ENCODE measurements at places on chromosomes 1 and 21.

- no peak for DNase-seq
These were observed 105.8 kb downstream of the EDEM3 start for GRCh38 chr1:184648856-184649201.

- peak; percentile 35 for DNase-seq
These were observed 1.2 kb downstream of the HHIPL2 start for GRCh38 chr1:222546548-222547259.

GRCh38 chr21:42096566-42096965 is 25.4 kb downstream of the UMODL1 start:
- no peak for DNase-seq

DNA sequence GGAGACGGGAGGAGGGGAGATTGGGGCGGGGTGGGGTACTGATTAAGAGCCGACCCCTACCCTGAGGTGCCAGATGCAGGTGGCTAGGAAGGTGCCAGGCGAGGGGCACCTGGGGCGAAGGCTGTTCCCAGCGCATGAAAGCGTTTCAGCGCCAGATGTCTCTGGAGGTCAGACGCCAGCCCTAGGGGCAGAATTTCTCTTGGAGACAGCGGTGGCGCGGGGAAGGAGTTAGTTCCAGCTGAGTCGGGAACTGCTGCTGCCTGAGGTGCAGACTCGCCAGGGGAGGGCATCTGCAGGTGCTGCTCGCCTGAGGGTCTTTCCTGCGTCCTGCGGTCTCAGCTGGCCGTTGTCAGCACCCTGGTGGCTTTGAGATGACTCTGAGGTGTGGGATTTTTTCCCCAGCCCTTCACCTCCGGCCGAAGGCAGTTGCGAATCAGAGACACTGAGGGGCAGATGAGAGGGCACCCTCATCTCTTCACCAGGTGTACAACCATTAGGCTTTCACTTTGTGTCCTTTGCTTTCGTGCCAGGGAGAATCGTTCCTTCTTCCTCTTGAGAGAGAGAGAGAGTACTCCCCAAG is 539 bp downstream of the CGN start:
- peak; percentile 27 for DNase-seq

DNA sequence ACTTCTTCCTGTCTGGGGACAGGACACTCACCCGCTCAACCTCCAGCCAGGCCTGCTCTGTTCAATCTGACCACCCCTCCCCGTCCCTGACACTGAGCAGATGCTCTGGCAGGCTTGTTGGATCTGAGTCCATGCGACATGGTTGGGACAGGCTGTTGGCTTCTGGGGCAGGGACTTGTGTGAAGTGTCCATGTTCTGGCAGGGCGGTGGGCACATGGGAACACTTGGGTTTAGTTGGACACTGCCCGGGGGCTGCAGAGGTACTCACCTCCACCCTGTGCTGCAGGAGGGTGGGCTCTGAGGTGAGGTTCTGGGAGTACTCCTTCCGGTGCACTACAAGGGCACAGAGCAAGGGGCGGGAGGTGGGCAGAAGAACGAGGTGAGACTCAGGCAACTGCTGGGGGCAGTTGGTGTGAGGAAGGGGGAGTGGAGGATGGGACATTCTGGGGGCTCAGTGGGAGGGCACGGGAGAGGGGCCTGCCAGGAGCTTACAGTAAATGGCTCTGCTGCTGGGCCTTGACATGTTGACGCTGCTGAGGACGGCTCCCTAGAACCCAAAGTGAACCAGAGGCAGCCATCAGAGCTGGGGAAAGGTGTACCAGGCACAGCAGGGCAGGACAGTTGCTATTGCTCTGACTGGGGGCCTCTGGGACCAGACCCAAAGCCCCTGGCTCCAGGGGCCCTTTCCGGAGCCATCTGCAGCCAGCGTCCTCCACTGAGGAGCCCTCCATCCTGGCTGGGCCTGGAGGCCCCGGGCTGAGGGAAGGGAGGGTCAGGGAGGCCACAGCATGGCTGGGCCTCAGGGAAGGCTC is 2.3 kb downstream of the EPS8L3 start:
- no peak for DNase-seq

DNA sequence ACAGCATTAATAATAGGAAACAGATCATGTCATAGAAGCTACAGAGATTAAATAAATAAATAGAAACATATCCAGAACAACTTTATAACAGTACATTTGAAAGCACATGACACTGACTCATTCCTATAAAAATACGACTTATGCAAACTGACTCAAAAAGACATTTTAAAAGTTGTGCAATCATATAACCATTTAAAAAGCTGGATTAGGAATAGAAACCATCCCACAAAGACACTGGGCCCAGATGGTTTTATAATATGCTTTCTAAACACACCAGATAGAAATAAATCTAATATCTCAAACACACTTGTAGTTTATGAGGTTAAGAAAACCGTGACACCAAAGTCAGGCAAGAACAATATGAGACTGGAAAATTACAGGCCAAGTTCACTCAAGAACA is 47.6 kb downstream of the MATN1 start:
- DNase-seq = no peak

DNA sequence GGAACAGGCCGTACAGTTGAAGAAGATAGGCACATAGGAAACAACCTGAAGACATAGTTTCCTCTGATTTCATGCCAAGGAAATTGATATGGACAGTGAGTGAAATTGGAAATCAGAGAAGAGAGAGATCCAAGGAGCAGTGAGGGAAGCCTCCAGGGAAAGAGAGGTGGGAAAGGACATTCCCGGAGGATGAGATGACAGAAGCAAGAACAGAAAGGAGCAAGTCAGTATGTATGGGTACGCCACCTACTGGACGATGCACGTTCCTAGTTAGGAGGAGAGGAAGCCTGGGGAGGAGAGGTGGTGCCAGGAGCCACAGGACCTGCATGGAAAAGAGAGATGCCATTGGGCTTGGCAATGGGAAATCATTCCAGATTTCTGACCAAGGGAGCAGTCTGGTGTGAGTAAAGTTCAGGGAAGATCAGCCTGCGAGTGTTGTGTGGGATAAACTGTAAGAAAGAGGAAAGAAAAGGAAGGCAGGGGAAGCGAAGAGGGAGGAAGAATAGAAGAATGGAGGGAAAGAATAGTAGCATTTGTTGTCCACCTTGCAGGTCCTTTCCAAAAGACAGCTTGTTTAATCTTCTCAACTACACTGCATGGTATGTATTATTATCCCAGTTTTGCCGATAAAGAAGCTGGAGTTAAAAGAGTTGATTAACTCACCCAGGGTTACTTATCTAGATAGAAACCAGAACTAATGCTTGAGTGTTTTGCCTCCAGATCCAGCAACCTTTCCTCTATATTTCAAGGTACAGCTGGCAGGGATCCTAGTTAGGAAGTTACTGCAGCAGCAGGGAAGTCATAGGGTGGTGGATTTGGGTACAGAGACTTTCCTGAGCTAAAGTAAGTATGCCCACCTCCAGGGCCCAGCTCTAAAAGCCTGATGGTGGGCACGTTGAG is 27.4 kb downstream of the C1orf116 start:
- DNase-seq = peak; percentile 64

DNA sequence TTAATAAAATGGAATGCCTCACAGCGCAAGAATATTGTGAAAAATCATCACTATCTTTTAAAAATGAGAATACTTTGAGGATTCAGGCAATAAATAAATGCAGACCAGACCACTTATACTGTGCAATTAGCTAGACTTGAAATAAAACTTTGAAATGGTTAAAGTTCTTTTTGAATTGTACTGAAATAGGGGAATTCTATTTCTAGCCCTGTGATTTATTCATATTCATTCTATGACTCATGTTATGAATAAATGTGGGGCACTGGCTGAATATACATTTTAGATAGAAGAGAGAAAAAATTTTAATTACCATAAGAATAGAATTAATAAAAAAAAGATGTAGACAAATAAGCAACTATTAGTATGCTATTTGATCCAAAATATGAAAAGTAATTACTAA is 16.4 kb upstream of the USP25 start:
- no peak for DNase-seq

GRCh38 chr1:163038928-163039706 is 30.0 kb upstream of the RGS4 start:
- no peak for DNase-seq

DNA sequence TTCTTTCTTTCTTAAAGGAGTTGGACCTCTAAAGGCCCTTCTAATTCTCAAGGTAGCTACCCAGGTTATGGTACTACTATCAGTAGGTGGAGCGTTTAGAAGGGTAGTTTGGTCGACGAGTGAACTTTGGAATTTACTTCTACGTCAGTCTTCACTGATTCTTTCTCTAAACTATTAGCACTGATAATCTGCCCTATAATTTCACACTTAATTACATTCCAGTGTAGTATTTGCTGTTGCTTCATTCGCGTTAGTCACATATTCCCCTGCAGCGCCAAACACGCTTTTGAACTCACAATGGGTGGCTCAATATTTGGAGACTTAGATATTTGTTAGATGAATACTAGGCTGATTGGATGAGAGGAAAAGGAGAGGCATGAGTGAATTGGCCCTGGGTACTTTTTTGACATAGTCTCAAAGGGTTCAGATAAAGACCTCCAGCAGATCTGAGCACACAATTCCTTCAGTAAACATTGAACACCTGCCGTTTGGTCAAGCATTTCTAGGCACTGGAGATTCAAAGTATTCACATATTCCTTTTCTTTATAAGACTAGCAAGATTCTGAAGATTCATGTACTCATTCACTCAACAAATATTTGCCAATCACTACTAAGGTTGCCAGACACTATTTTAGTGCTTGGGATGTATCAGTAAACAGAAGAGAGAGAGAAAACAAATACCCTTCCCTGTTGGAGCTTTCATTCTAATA is 929 bp upstream of the FOXJ3 start:
- DNase-seq = peak; percentile 30

DNA sequence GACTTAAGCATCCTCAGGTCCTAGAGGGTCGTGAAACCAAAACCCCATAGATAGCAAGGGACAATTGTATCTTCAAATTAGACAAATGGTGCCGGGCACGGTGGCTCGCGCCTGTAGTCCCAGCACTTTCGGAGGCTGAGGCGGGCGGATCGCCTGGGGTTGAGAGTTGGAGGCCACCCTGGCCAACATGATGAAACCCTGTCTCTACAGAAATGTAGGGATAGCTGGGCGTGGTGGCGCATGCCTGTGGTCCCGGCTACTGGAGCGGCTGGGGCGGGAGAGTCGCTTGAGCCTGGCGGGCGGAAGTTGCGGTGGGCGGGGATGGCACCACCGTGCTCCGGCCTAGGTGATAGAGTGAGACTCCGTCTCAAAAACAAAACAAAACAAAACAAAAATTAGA is 780.6 kb downstream of the BRINP3 start:
- DNase-seq = no peak

- peak; percentile 73 for DNase-seq
These were observed 20.9 kb upstream of the HSPA13 start for GRCh38 chr21:14403681-14404318.

DNA sequence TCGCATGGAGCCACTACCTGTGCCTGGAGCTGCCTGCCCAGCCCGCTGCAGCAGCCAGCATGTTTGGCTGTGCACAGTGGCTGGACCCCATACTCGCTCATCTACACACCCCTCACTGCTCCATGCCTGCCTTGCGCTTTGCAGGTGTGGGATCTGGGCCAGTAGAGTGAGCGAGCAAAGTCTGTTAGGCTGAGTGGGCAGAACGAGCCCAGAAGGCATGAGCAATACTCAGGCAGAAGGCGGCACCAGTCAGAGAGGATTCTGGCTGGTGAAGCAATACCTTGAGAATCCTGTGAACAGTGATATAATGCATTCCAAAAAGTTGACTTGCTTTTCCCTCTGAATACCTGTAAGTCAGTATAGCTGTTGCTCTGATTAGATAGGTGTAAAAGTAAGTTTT is 816.4 kb downstream of the KCNT2 start:
- no peak for DNase-seq

GRCh38 chr1:235019961-235020360 is 108.7 kb downstream of the TOMM20 start:
- DNase-seq = no peak

DNA sequence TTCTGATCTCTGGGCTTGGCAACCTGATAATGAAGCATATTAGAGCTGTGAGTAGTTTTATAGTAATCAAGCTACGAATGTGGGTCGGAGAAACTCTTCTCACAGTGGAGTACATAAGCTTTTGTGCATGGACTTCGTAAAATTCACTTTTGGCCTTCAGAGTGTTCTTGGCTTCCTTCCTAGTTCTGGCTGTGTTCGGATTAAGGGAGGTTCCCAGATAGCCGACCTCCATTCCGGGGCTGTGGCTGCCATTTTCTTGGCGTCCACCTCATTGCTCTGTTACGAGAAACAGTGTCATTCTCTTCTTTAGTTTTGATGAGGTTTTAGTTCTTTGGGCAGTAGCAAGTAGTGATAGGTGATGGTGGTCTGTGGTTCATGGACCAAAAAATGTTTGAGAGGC is 26.3 kb downstream of the CAMTA1 start:
- DNase-seq = no peak

GRCh38 chr1:225847610-225848009 is 34.6 kb downstream of the TMEM63A start:
- DNase-seq = no peak

DNA sequence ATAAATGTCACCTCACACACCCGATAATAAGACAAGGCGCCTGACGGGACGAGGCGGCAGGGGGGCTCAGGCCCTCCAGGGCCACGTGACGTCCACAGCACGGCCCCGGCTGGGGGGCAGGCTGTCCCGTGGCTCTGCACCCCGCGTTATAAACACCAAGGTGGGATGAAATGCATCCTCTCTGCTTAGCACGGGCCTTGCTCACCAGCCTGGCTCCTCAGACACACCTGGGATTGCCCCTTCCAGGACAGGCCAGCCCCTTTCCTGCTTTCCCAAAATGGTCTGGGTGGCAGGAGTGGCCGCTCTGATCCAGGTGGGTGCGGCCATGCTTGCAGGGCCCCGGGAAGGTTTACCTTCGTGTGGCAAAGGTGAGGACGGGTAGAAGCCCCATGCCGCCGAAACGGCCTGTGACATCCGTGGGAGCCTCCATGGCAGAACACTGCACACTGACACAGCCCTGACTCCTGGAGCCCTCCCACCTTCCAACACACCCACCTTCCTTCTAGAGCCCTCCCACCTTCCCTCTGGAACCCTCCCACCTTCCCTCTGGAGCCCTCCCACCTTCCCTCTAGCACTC is 35.9 kb downstream of the SLC19A1 start:
- DNase-seq = no peak

GRCh38 chr1:244218220-244218619 is 167.1 kb downstream of the ZBTB18 start:
- DNase-seq = no peak

DNA sequence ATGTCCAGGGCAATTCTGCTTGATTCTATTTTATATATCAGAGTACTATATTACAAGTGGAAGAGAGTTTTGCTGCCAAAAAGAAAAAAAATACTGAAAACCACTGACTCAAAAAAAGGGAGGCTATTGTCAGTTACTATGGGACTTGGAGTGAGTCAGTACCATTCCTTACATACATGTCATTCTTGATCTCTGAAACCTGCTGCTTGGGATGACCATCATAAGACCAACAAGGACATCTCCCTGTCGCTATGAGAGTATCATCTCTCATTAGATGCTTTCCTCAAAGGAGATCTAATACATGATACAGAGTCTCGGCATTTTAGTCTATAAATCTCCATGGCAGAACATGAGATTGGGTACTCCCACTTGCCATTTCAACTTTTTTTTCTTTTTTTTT is 11.8 kb upstream of the INPP5B start:
- no peak for DNase-seq

All from suppressor macrophage (primary cell).